ENCODE measurements at places on chromosomes 1 and 21. TPM values are rescaled to one million over a fixed set of nuclear protein-coding genes. Genes with fewer than 3 reads are reported as not detected.

- peak overlapping the region; percentile 96 for H3K27ac ChIP-seq
- H3K36me3 ChIP-seq, result peaks cover 5% of the 10 kb centered on the region
- DNase-seq, result no peak
- peak overlapping the region; percentile 97 for H3K4me3 ChIP-seq
These were observed 2.9 kb downstream of the TTC22 start for GRCh38 chr1:54798206-54798605.

DNA sequence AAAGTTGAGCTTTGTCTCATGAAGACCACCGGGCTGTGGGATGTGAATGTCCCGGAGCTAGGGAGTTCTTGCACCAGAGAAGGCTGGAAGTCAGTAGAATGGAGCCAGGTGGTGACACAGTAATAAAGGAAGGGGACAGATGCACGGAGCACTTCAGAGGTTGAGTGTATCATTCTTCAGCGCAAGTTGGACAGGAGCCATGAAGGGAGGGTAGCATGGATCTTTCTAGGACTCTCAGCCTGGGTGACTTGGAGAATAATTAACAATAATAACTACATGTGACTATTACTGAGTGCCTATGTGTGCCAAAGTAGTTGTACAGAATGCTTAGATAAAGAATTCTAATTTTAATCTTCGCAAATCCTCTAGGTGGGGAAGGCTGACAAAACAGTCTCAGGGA, 258.7 kb upstream of the AJAP1 start:
- H3K27ac ChIP-seq, result no peak overlapping the region
- H3K4me3 ChIP-seq, result no peak overlapping the region
- DNase-seq, result no peak
- H3K36me3 ChIP-seq, result no peaks in the 10 kb centered on the region
- H3K4me1 ChIP-seq, result no peaks in the 10 kb centered on the region
- H3K27me3 ChIP-seq, result no peaks in the 10 kb centered on the region

GRCh38 chr1:9020305-9020704, 5.9 kb downstream of the SLC2A7 start:
- peaks cover 2% of the 10 kb centered on the region for H3K27me3 ChIP-seq
- no peaks in the 10 kb centered on the region for H3K4me1 ChIP-seq
- no peak for DNase-seq
- H3K4me3 ChIP-seq, result no peak overlapping the region
- H3K27ac ChIP-seq, result no peak overlapping the region
- no peaks in the 10 kb centered on the region for H3K36me3 ChIP-seq

DNA sequence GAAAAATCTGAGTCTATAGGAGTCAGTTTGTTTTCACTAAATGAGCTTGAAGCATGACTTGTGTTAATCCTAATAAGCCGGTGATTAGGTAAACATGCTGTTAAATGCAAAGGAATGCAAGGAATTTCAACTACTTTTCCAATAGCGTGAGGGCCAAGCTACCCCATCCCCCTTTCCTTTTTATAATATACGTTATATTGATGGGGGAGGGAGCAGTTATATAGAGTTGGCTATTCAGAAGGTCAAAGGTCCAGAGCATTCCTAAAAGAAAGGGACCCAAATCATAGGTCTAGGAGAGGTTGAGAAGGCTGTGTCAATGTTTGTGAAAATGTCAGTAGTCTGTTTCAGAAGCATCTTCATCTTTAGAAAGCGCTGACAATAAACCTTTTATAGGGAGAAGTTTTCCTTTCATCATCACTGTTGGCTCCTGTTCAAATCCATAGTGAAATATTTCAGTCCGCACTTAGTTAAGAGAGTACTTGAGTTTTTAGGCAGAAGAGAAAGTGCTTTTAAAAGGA, 3.8 kb downstream of the CCN1 start:
- H3K4me3 ChIP-seq, result no peak overlapping the region
- no peaks in the 10 kb centered on the region for H3K36me3 ChIP-seq
- no peak for DNase-seq

- DNase-seq, result peak; percentile 69
- H3K36me3 ChIP-seq, result peaks cover 25% of the 10 kb centered on the region
- no peaks in the 10 kb centered on the region for H3K27me3 ChIP-seq
These were observed 9.1 kb upstream of the SYTL1 start for GRCh38 chr1:27332536-27333281.

- DNase-seq, result no peak
- H3K4me3 ChIP-seq, result no peak overlapping the region
- H3K4me1 ChIP-seq, result no peaks in the 10 kb centered on the region
These were observed 303.2 kb upstream of the FAM78B start for GRCh38 chr1:166470014-166470413.

GRCh38 chr1:3065797-3066196, 3.2 kb upstream of the PRDM16 start:
- H3K4me3 ChIP-seq, result no peak overlapping the region
- no peak overlapping the region for H3K27ac ChIP-seq
- peaks cover 4% of the 10 kb centered on the region for H3K27me3 ChIP-seq
- H3K36me3 ChIP-seq, result no peaks in the 10 kb centered on the region

- no peak overlapping the region for H3K27ac ChIP-seq
- H3K36me3 ChIP-seq, result no peaks in the 10 kb centered on the region
- no peaks in the 10 kb centered on the region for H3K27me3 ChIP-seq
- no peak for DNase-seq
These were observed 560.1 kb downstream of the OMA1 start for GRCh38 chr1:57986432-57986831.

GRCh38 chr1:78472851-78473496, 17.8 kb upstream of the PTGFR start:
- no peak overlapping the region for H3K4me3 ChIP-seq
- H3K27me3 ChIP-seq, result peaks cover 1% of the 10 kb centered on the region
- H3K36me3 ChIP-seq, result no peaks in the 10 kb centered on the region

- H3K36me3 ChIP-seq, result no peaks in the 10 kb centered on the region
- H3K27me3 ChIP-seq, result no peaks in the 10 kb centered on the region
- H3K4me1 ChIP-seq, result peaks cover under 1% of the 10 kb centered on the region
These were observed 15.5 kb downstream of the EEIG2 start for GRCh38 chr1:108575375-108575774.

DNA sequence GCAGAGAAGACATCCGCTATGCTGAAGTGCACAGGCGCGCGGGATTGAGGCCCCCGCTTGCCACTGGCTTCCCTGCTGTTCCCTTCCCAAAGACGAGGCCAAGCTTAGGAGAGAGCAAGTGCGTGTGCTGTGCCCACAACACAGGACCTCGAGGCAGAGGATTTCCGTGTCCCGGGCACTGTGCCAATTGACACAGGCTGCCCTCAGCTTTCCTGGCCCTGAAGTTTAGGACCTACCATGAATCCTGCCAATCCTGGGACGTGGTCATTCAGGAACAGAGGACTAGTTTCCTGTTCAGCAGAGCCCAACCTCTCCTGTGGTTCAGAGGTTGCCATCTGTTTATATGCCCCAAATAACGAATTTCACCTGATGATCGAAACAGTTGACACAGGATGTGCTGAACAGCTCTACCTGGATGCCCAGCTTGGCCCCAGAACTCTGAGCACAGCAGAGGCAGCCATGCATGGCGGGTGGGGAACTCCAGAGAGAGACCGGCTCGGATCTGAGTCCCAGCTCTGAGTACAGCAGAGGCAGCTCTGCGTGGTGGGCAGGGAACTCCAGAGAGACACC, 22.0 kb downstream of the SLC37A1 start:
- H3K4me1 ChIP-seq, result no peaks in the 10 kb centered on the region
- no peak for DNase-seq
- peaks cover 7% of the 10 kb centered on the region for H3K36me3 ChIP-seq
- H3K4me3 ChIP-seq, result no peak overlapping the region

GRCh38 chr1:2506901-2507565, 19.4 kb downstream of the PANK4 start:
- no peaks in the 10 kb centered on the region for H3K36me3 ChIP-seq
- H3K4me1 ChIP-seq, result no peaks in the 10 kb centered on the region
- no peaks in the 10 kb centered on the region for H3K27me3 ChIP-seq
- no peak for DNase-seq

DNA sequence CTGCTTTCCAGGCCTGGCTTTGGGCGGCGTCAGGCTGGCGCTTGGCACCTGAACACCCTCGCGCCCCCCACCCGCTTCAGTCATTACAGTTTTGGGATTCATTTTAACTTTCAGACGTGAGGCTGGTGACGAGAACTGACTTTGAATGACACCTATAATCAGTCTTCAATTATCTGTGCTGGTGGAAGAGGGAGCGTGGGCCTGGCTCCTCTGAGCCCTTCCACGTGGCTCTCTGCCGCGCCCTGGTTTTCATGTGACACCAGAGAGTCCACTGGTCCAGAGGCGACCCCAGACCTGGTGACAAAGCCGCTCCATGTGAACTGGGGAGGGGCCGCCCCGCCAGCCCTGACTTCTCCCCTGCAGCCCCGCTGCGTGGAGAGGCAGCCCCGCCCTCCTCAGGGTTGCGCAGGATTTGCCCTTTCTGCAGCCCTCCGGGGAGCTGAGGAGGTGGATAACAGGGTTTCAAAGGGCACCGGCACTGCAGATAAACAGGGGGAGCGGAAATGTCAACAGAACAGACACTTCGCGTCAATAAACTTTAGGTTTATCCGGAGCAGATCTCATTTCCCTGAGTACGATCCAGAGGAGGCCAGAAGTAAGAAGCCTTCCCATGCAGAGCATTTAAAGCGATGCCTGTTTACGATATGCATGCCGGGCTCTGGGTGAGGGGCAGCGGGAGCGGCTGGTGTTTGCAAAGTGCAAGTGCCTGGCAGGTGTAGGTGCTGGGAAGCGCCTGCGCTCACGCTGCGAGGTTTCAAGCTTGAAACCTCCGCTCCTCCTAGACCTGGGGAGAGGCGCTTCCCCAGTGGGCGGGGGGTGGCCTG, 56.4 kb downstream of the AJAP1 start:
- no peak for DNase-seq
- no peaks in the 10 kb centered on the region for H3K36me3 ChIP-seq
- H3K27me3 ChIP-seq, result peaks cover 9% of the 10 kb centered on the region
- H3K4me3 ChIP-seq, result no peak overlapping the region

GRCh38 chr1:247367786-247368422, 36.2 kb upstream of the ZNF496 start:
- DNase-seq, result no peak
- no peak overlapping the region for H3K4me3 ChIP-seq
- no peak overlapping the region for H3K27ac ChIP-seq
- peaks cover 8% of the 10 kb centered on the region for H3K27me3 ChIP-seq
- H3K36me3 ChIP-seq, result no peaks in the 10 kb centered on the region
- peaks cover 2% of the 10 kb centered on the region for H3K4me1 ChIP-seq

DNA sequence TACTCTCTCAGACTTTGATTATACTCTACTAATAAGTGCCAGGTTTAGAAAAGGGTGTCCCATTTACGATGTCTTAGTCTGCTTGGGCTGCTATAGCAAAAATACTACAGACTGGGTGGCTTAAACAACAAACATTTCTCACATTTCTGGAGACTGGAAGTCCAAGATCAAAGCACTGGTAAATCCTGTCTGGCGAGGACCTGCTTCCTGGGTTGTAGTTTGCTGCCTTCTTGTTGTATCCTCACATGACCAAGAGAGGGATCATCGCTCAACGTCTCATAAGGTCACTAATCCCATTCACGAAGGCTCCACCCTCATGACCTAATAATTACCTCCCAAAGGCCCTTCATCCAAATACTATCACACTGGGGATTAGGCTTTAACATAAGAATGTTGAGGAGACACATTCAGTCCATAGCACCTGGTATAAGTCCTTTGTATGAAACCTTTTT, 12.0 kb downstream of the PRDX6 start:
- no peak overlapping the region for H3K4me3 ChIP-seq
- no peaks in the 10 kb centered on the region for H3K4me1 ChIP-seq
- DNase-seq, result no peak

DNA sequence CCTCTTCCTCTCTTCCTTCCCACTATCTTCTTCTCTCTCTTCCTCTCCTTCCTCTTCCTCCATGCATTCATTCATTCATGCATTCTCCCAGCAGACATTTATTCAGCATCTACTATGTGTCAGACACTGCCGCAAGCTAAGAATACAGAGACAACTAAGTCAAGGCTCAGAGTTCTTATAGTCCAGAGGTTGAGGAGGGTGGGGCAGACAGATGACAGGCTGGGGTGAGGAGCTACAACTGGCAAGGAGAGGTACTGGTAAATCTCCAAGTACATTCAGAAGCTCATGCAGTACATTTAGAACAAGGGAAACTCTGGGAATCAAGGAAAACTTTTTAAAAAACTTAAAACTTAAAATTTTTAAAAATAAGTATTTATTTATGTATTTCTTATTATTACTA, 56.4 kb upstream of the FMOD start:
- H3K36me3 ChIP-seq, result no peaks in the 10 kb centered on the region
- no peak overlapping the region for H3K27ac ChIP-seq
- no peak for DNase-seq
- no peaks in the 10 kb centered on the region for H3K4me1 ChIP-seq
- H3K4me3 ChIP-seq, result no peak overlapping the region

- DNase-seq, result peak; percentile 73
- H3K4me1 ChIP-seq, result peaks cover 28% of the 10 kb centered on the region
- H3K27me3 ChIP-seq, result peaks cover 4% of the 10 kb centered on the region
These were observed 1.2 kb downstream of the MAP3K6 start for GRCh38 chr1:27365372-27366112.

DNA sequence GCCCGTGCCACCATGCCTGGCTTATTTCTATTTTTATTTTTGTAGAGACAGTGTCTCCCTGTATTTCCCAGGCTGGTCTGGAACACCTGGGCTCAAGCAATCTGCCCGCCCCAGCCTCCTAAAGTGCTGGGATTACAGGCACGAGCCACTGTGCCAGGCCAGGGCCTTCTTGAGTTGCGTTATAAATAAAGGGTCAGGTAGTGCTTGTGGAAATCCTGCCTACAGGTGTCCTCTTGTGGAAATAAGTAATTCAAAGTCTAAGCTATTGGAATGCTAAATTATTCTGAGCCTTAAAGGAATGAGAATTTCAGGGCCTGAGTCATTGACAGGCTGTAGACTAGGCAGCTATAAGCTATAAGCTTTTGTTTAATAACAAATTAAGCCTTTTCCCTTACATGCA, 8.1 kb upstream of the SFT2D2 start:
- peaks cover under 1% of the 10 kb centered on the region for H3K4me1 ChIP-seq
- H3K27ac ChIP-seq, result no peak overlapping the region
- no peak for DNase-seq
- H3K4me3 ChIP-seq, result no peak overlapping the region
- no peaks in the 10 kb centered on the region for H3K36me3 ChIP-seq
- no peaks in the 10 kb centered on the region for H3K27me3 ChIP-seq

The ANXA9 gene
- polyA plus RNA-seq, result not detected

The NBPF6 gene
- polyA plus RNA-seq, result not detected

The KIAA1614 gene
- polyA plus RNA-seq, result not detected

The SLC6A17 gene
- not detected for polyA plus RNA-seq

The OR2L13 gene
- not detected for polyA plus RNA-seq

All from immature natural killer cell (primary cell).